Stimulated activated CD8-positive, alpha-beta memory T cell treated with anti-CD3 and anti-CD28 coated beads, Interleukin-7, amount 100 ng/mL, for 1 hour (primary cell): ENCODE measurements at places on chromosomes 7 and 10.

- DNase-seq = no peak
These were observed 58.9 kb downstream of the HIPK2 start for GRCh38 chr7:139718859-139719258.

- no peak for DNase-seq
These were observed 99.8 kb upstream of the GJD4 start for GRCh38 chr10:35505241-35505873.

DNA sequence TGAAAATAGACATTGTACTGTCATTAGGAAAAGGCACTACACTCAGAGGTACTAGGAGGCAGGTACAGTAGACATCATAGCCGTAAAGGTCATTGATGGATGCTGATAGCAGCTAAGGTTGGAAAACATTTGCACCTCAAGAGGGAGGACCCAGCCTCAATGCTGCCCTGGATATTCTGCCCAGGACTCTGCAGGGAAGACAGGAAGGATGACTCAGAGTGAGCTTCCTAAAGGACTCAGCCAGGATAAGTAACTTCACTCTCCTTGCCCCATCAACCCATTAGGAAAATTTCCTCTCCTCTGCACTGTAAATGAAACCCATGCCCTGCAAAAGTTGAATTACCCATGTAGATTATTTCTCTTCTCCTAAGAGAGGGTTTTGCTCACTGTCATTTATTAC lies 617.9 kb upstream of the MKI67 start:
- no peak for DNase-seq

DNA sequence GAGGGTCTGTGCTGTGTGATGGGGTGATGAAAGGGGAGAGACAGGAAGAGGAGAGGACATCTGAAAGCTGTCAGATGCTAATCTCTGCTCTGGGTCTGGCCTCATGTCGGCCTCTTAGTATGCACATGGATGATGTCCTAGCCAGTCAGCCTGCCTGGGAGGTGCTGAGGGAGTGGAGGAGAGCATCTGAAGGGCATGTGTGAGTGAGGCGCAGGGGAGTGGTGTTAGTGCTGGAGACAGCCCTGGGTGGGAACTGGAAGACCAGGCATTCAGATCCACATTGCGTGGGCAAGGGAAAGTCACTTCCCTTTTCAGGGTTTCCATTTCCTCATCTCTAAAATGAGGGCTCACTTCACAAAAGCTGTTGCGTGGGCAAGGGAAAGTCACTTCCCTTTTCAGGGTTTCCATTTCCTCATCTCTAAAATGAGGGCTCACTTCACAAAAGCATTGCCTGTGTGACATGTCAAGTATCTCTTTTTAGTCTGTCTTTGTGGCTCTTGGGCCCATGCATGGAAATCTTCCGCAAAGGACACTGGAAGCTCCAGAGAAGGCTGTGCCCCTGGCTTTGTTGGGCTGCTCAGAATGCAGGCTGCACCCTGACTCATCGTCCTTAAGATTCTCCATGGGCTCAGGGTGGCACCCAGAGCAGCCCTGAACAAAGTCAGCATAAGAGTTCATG lies 10.0 kb downstream of the SFTPD start:
- DNase-seq = no peak

DNA sequence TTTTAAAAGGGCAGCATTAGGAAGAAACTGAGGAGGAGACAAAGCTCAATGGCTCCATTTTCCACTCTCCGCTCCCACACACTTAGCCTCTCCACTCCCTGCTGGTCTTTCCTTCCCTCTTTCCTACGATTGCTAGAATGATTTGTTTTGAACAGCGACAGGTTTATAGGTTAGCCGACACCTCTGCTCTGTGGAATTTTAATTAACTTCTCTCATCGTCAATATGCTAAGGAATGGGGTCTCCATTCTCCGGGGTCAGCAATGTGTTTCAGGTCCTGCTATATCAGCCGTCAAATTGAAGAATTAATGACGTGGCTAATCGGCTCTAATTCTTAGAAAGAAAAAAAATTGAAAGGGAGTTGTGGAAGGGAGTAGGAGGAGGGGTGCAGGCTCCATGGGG lies 28.9 kb downstream of the FBXW4 start:
- DNase-seq = no peak
